Liver (tissue), 10 donors: ENCODE measurements at places on chromosomes 4 and X.

GRCh38 chrX:63855896-63856295, 70.9 kb upstream of the ARHGEF9 start:
- no peak overlapping the region for H3K4me3 ChIP-seq
- DNase-seq = no peak
- no peaks in the 10 kb centered on the region for H3K4me1 ChIP-seq
- H3K27me3 ChIP-seq = no peaks in the 10 kb centered on the region
- H3K27ac ChIP-seq = no peak overlapping the region

- no peak overlapping the region for H3K27ac ChIP-seq
- H3K4me1 ChIP-seq = peaks cover 9% of the 10 kb centered on the region
- no peaks in the 10 kb centered on the region for H3K27me3 ChIP-seq
These were observed 36.4 kb downstream of the NLRP2B start for GRCh38 chrX:57643698-57644097.

GRCh38 chr4:161005746-161006145, 1158.1 kb downstream of the FSTL5 start:
- H3K4me1 ChIP-seq = no peaks in the 10 kb centered on the region
- H3K4me3 ChIP-seq = no peak overlapping the region
- H3K36me3 ChIP-seq = no peaks in the 10 kb centered on the region
- H3K27ac ChIP-seq = no peak overlapping the region

- no peak overlapping the region for H3K4me3 ChIP-seq
- H3K27ac ChIP-seq = no peak overlapping the region
- H3K4me1 ChIP-seq = no peaks in the 10 kb centered on the region
These were observed 725.4 kb downstream of the PCDH7 start for GRCh38 chr4:31445526-31445925.

DNA sequence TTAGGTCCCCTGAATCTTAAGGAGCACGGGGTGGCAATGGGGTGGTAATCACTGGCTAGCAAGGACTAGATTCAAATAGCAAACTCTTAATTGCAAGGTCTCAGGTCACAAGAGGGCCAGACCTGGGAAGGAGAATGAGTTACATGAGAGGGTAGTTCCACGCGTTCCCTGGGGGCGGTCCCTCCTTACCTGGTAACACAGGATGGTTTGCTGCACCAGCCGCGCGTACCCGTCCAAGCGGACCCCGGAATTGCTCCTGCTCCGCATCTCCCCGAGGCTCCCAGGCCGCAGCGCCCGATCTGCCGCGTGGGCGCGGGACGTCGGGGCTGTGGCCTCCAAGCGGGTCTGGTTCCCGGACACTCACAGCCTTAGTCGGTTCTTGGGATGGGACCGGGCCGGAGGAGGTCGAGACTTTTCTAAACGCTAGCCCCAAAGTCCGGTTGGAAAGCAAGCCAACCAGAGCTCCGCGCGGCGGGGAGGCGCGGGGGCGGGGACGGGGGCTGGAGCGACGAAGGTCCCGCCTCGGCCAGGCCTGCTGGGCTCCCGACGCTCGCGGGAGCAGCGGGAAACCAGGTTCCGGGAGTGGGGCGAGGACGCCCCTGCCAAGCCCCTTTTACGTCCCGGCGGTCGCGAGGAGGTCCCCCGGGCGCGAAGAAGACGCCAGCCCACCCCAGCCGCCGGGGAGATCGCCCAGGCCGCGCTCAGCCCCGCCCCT, at the start of gene PHKA2:
Gene PHKA2, minus strand, starts transcription at position 449 of the 715 bp plus-strand sequence. Its CDS starts 182 bp downstream, at position 267.
- peak within 1 kb of the TSS; percentile 83 for H3K4me3 ChIP-seq
- no peaks in the 10 kb centered on the region for H3K36me3 ChIP-seq
- H3K4me1 ChIP-seq = peaks cover 7% of the 10 kb centered on the region
- peak; percentile 67 for DNase-seq
- no peaks in the 10 kb centered on the region for H3K27me3 ChIP-seq
- H3K27ac ChIP-seq = peak within 1 kb of the TSS; percentile 91

DNA sequence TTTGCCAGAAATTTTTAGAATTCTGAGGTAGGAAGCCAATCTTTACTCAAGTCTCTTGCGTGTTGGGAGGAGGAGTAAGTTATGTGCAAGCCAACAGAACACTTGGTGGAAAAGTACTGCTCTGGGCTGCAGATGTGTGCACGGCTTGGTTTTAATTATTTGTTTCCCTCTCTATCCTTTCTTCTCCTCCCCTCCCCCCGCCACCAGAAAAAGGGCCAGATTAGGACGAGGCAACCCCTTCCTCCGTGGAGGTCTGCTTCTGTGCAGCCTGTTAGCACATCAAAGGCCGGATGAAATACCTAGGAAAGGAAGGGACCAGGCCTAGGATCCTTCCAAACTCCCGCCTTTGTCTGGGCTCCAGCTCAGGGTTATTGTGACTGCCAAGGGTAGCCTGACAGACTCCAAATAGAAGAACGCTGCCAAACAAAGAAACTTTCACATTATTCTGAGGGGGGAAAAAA, 1.0 kb upstream of the PGRMC1 start:
- H3K36me3 ChIP-seq = no peaks in the 10 kb centered on the region
- H3K4me1 ChIP-seq = peaks cover 9% of the 10 kb centered on the region
- DNase-seq = no peak
- no peaks in the 10 kb centered on the region for H3K27me3 ChIP-seq

GRCh38 chrX:97968376-97969163, 1084.9 kb downstream of the RPA4 start:
- DNase-seq = no peak
- no peaks in the 10 kb centered on the region for H3K27me3 ChIP-seq
- H3K36me3 ChIP-seq = no peaks in the 10 kb centered on the region
- no peaks in the 10 kb centered on the region for H3K4me1 ChIP-seq
- H3K4me3 ChIP-seq = no peak overlapping the region
- H3K27ac ChIP-seq = no peak overlapping the region

DNA sequence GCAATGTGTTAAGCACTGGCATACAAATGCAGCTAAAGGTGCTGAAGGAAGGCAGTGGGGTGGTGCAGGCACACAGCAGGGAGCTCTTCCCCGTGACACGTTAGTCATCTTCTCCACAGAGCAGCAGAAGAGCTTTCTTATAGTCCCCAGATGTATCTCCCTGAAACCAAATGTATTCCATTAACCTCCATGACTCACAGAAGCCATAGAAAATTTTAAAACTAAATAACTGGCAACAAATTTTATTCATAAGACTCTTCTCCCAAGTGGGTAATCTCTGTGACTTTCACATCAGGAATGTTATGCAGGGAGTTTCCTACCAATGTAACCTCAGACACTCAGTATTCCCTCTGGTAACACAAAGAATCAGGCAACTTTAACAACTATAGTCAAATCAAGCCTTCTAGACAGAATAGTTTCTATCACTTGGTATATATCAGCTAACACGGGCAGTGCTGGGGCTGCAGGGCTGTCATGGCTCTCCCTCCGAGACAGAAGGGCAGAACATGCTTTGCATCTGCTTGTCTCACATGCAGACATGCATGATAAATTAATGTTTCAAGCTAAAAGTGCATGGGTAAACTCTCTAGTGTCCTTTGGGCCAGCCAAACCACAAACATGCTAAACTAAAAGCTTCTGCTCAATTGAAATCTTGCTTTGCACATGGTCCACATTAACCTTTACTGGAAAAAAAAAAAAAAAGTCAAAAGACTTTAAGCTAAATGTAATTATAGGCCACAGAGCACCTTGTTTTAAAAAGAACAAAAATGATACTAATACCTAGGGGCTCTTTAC, 28.2 kb downstream of the ANXA5 start:
- peaks cover 57% of the 10 kb centered on the region for H3K36me3 ChIP-seq
- no peak overlapping the region for H3K27ac ChIP-seq
- no peaks in the 10 kb centered on the region for H3K4me1 ChIP-seq
- no peak for DNase-seq

GRCh38 chr4:151165205-151166000, 66.0 kb downstream of the RPS3A start:
- peaks cover 2% of the 10 kb centered on the region for H3K36me3 ChIP-seq
- no peak for DNase-seq
- no peaks in the 10 kb centered on the region for H3K4me1 ChIP-seq
- no peaks in the 10 kb centered on the region for H3K27me3 ChIP-seq
- no peak overlapping the region for H3K27ac ChIP-seq

DNA sequence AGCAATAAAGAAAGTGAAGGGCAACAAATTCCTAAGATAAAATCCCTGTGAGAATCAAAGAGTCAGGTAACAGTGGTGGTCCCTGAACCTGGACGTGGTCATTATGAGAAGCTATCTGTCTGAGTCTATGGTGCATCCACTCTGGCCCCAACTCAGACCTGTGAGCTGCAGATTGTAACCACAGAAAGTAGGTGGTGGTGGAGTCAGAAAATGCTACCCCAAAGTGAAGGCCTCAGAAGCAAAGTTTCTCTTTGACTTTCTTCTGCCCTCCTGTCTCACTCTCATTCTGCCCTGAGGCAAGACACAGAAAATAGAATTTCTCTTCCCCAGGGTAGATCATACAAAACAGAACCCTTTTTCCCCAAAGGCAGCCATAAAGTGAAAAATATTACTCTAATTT, 84.1 kb upstream of the NEIL3 start:
- no peak for DNase-seq
- no peaks in the 10 kb centered on the region for H3K27me3 ChIP-seq
- no peak overlapping the region for H3K4me3 ChIP-seq

DNA sequence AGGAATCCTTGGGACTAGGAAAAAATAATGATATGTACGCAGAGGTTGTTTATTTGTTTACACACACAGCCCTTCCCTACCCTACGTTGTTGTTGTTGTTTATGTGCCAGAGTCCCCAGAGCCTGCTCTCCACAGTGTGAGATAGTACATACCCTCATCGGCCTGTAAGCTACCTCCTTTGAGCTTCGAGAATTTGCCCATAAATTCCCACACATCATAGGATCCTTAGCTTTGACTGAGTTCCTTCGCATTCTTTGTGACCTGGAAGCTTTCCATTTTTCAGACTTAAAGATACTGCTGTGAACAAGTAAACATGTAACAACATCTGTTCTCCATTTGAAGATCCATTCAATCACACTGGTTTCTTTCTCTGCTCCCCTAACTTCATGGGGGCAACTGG, 114.5 kb downstream of the IRF2 start:
- no peak for DNase-seq
- H3K4me1 ChIP-seq = peaks cover 15% of the 10 kb centered on the region

DNA sequence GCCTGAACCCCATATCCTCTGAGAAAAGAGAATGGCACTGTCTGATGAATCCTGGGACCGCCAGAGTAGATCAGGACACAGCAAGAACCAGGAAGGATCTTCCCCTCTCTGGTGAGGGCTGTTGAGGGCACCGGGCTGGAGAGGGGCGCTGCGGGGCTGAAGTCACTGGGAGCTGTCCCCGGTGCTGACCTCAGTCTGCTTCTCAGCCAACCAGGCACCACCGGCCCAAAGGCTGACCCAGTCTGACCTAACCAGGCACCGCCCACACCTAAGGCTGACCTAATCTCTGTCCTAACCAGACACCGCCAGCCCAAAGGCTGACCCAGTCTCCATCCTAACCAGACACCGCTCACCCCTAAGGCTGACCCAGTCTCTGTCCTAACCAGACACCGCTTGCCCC, 82.8 kb downstream of the CPZ start:
- peak; percentile 56 for DNase-seq
- no peak overlapping the region for H3K27ac ChIP-seq
- H3K4me3 ChIP-seq = no peak overlapping the region
- no peaks in the 10 kb centered on the region for H3K4me1 ChIP-seq
- no peaks in the 10 kb centered on the region for H3K27me3 ChIP-seq
- H3K36me3 ChIP-seq = no peaks in the 10 kb centered on the region

- no peaks in the 10 kb centered on the region for H3K4me1 ChIP-seq
- no peak overlapping the region for H3K27ac ChIP-seq
- no peak overlapping the region for H3K4me3 ChIP-seq
- no peaks in the 10 kb centered on the region for H3K36me3 ChIP-seq
- H3K27me3 ChIP-seq = no peaks in the 10 kb centered on the region
These were observed 451.1 kb downstream of the PPARGC1A start for GRCh38 chr4:23438764-23439163.

DNA sequence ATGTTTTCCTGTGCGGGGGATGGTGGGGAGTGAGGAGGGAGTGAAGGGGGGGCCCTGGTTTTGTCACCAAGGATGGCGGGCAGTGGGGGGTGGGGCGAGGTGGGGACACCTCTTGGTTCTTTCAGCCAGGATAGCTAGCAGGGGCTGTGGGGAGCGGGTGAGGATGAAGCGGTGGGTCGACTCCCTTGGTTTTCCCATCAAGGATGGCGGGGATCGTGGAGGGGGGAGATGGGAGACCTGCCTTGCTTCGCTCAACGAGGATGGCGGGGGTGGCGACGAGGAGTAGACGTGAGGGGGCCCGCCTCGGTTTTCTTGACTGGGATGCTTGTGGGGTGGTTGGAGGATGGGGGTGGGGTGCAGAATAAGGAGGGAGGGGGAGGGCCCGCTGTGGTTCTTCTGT, 643 bp downstream of the FHL1 start:
- H3K27me3 ChIP-seq = no peaks in the 10 kb centered on the region
- no peaks in the 10 kb centered on the region for H3K4me1 ChIP-seq
- peak overlapping the region; percentile 36 for H3K4me3 ChIP-seq
- DNase-seq = no peak

GRCh38 chr4:90476019-90476418, 348.8 kb downstream of the CCSER1 start:
- no peaks in the 10 kb centered on the region for H3K27me3 ChIP-seq
- H3K36me3 ChIP-seq = no peaks in the 10 kb centered on the region
- H3K4me1 ChIP-seq = no peaks in the 10 kb centered on the region
- no peak for DNase-seq
- H3K27ac ChIP-seq = no peak overlapping the region

DNA sequence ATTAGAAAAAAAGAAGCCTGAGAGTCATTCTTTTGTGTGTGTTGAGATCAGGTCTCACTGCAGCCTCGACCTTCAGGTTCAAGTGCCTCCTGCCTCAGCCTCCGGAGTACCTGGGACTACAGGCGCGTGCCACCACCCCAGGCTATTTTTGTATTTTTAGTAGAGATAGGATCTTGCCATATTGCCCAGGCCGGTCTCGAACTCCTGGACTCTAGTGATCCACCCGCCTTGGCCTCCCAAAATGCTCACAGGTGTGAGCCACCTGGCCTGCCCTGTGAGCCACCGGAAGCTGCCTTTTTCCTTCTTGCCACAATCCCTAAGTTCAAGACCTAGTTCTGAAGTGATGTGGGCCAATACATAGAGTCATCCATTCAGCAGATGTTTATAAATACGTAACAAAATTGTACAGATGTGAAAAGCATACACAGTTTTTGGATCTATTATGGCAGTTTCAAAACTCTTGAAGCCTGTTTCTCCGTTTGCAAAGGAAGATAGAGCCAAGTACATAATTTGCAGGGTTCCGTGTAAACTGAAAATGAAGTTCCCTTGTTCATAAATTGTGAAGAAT, 536 bp upstream of the CTSO start:
- H3K36me3 ChIP-seq = no peaks in the 10 kb centered on the region
- H3K4me3 ChIP-seq = peak overlapping the region; percentile 90
- H3K27ac ChIP-seq = peak overlapping the region; percentile 94
- H3K4me1 ChIP-seq = peaks cover 5% of the 10 kb centered on the region
